ENCODE measurements at places on chromosomes 5 and 9.
A peak's percentile ranks its signal among the peaks of the same experiment; 100 is the strongest.

DNA sequence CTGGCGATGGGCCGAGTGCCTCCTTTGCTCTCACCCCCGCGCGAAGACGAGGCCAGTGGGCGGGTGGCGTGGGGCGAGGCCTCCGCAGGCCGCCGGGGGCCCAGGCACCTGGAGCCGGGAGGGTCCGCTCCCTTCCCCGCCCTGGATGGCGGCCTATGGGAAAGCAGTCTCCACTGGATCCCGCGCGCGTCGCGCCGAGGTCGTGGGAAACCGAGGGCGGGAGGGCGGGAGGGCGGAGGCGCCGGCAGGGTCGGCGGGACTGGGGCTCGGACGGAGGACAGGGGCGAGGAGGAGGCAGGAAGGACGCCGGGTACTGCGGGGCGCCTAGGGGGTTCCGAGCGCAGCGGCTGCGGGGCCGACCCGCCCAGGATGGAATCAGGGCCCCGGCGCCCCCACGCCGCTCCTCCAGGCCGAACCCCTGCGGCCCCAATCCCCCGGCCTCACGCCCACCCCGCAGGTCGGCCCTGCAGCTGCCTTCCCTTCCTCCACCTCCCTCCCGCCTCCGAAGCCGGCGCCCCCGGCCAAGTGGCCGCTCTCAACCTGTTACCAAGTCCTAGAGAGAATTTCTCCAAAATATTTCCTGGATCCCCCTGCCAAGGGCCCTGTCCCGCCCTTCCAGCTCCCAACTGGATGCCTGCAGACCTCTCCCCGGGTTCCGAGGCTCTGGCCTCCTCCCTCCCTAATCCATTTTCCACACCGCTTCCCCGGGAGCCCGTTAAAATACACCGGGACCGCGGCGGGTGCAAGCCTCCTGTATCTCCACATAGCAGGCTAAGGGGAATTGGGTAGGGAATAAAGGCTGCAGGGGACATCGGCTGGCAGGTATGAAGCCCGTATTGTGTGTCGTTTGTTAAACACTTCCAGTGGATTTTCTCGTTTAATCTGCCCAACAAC is 146.3 kb downstream of the ERCC6L2 start:
- no peak for DNase-seq

GRCh38 chr5:38601863-38602298 is 45.4 kb upstream of the LIFR start:
- peak; percentile 38 for DNase-seq

- DNase-seq, result no peak
These were observed 80.8 kb upstream of the SH3PXD2B start for GRCh38 chr5:172535108-172535445.

DNA sequence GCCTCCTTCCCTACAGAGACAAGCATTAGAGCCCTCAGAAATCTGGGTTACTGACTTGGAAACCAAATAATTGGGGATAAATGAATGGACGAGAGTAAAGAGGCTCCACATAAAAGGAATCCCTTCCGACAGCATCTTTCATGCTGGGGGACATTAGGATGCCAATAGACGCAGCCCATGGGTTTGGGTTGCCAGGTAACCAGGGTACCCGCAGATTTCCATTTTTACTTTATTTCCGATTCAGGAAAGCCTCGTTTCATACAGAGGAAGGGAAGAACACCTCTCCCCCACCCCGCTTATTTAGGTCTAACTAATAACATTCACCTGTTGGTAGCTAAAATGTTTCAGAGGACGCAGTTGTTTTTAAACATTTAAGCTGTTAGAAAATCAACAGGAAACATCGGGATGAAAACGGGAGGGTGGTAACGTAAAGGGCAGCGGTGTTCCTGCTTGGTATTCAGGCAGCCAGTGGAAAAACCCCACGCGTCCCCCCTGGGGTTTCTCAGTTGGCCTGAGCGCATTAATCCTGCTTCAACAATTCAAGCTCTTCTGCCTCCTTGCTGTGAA is 179.5 kb downstream of the YTHDC2 start:
- DNase-seq, result no peak

DNA sequence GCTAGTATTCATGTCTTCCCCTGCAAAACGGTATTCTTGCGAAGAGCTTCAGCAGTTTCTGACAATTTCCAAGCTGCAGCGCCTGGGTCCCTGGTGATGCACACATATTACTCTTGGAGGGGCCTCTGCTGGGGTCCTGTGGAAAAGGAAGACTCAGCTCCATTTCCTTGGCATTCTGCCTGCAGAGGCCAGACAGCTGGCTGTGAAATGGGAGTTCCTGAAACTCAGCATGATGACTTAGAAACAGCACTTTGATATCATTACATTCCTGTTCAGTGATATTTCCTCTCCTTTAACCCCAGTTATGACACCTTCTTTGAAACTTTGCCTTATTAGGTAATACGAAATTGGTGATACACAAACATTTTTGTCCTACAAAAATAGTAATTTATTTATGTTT is 98.5 kb downstream of the APBA1 start:
- peak; percentile 39 for DNase-seq

DNA sequence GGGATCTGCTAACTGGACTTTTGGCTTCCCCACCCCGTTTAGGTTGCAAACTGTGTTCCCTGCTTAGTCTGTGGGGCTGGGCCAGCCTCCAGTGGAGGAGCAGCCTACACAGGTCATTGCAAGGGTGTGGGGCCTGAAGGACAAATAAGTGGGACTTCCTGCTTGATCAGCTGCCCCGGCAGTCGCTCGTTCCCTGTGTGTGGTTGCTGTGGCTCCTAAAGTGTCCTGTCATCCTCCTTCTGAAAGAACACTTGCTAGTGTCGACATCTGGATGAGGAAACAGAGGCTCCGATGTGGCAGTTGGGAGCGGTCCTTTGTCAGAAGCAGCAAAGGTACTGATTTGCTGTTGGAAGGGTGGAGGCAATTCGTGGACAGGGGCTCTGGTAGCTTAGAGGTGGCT is 88.9 kb upstream of the TBCA start:
- DNase-seq, result no peak

- no peak for DNase-seq
These were observed 456.9 kb downstream of the BNC2 start for GRCh38 chr9:16413509-16414016.

- DNase-seq, result no peak
These were observed 237.7 kb downstream of the PDE4D start for GRCh38 chr5:59655693-59656309.

- DNase-seq, result no peak
These were observed 10.7 kb downstream of the CORO2A start for GRCh38 chr9:98181746-98182068.

GRCh38 chr5:158494541-158494940 is 605.2 kb downstream of the EBF1 start:
- DNase-seq, result no peak

DNA sequence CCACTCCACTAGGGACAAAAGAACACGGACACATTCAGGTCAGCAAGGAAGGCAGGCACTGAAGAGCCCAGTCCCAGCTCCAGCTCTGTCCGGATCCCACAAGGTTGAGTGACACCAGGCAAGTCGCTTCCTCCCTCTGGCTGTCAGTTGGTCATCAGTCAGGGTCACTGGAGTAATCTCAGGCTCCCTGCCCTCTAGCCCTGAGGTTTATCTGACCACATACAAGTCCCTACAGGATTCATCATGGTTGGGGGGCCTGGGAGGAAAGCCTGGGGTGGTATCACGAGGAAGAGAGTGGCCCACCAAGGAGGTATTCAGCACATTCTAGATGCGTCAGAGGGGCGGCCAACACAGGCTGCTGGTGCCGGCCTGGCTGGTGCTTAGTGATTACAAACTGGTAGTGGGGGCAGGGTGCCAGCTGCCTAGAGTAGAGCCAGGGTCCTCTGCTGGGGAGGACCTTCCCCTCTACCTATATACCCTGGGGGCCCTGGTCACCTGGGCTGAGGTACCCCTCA is 81.5 kb downstream of the SHB start:
- DNase-seq, result no peak

GRCh38 chr9:105046907-105047741 is 119.2 kb upstream of the ABCA1 start:
- DNase-seq, result no peak

DNA sequence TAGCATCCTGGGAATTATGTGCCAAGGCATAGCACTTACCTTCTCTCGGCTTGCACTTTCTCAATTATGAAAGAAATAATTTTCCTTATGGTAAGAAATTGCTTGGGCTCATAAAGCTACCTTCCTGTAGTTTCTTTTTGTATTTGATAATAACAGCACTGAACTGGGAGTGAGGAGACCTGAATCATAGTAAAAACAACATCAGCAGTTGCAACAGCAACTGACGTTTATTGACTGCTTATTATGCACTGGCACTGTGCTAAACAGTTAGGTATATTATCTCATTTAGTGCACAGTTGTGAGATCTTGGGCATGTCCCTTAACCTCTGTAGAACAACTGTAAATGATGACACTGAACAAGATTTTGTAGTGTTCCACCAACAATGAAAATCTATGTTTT is 135.2 kb downstream of the DOCK2 start:
- no peak for DNase-seq

- no peak for DNase-seq
These were observed 198.0 kb downstream of the GNA14 start for GRCh38 chr9:77450085-77450475.

DNA sequence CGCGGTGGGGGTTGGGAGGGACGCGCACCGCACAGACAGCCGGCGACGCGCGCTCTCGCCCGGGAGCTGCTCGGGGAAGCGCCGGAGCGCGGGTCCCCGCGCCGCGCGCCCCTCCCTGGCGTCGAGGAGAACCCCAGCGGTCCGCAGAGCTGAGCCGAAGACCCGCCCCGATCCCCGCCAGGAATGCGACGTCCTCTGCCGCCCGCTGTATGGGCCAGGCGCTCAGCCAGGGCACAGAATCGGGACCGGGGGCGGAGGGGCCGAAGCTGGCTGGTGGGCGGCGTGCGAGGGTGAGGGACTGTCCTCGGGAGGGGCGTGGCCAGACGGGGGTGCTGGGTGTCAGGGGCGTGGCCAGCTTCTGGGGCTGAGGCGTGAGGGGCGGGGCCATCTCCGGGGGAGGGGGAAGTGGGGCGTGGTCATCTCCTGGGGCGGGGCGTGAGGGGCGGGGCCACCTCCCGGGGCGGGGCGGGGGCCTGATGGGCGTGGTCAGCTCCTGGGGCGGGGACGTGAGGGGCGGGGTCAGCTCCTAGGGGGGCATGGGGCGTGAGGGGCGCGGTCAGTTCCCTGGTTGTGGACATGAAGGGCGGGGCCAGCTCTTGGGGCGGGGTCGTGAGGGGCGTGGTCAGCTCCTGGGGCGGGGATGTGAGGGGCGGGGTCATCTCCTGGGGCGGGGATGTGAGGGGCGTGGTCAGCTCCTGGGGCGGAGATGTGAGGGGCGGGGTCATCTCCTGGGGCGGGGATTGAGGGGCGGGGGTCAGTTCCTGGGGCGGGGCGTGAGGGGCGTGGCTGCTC is 965 bp downstream of the PTGDS start:
- DNase-seq, result peak; percentile 71

GRCh38 chr5:117435203-117435602 is 860.6 kb upstream of the SEMA6A start:
- no peak for DNase-seq

DNA sequence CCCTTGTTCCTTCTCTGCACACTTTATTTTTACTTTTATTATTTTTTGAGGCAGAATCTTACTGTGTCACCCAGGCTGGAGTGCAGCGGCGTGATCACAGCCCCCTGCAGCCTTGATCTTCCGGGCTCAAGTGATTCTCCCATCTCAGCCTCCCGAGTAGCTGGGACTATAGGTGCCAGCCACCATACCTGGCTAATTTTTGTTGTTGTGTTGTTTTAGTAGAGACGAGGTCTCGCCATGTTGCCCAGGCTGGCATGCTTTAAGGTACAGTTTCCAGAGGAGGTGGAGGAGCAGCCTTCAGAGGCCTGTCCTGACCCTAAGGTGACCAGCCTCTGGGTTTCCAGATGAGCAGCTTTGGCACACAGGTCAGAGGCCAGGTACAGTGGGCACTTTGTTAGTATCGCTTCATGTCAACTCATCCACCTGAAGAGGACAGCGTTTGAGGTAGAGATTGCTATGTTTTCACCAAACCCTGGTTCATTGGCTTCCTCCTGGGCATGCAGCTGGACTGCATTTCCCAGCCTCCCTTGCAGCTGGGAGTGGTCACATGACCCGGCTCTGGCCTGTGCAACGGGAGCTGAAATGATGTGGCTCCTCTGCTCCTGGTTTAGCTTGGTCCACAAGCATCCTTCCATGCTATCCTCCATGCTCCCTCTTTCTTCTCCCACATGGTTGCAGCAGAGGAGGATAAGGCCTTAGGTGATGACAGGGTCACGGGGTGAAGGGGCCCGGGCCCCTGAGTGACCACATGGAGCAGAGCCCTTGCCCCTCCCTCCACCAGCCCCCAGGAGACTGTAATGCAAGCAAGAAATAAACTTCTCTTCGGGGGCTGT is 139.3 kb upstream of the IER5L start:
- peak; percentile 32 for DNase-seq

DNA sequence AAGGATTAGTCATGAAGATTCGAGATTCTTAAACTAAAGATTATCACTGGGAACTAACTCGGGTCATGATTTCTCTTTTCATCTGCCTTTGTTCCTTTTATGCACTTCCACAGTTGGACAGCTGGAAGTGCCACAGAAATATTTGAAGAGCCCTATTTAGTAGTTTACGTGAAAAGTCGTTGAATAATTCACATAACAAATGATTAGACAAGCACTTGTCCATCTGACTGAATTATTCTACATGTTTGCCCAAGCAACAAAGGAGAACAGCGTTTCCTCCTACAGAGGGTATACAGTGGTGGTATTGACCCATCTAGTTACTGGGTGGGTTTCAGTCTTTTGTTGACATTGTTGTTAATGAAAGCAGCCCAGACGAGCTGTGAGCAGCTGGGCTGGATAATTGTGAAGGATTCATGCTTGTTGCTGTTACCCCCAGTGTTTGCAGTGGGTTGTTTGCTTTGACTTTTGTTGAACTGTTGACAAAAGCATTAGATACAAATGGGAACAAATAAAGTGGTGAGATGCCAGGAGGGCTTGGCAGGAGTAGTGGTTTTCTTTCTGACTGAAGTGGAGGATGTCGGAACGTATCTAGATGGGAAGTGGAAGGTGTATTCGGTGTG is 96.2 kb downstream of the TLE4 start:
- no peak for DNase-seq

DNA sequence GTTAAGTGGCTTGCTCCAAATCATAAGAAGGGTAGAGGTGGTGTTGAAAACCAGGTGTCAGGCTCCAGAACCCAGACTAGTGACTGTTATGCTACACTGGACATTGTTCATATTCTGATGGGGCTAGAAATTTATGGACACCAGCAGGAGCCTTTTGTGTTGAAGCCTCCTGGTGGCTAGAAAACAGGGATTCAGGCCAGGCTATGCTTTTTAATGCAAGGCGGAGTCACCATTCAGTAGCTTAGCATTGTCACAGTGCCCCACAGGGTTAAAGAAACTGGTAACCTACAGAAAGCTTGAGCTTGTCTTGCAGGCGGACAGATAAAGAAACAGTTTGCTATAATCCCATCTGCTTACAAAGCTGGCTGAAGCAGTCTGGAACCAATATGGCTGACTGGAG is 23.0 kb upstream of the GOLM1 start:
- no peak for DNase-seq

DNA sequence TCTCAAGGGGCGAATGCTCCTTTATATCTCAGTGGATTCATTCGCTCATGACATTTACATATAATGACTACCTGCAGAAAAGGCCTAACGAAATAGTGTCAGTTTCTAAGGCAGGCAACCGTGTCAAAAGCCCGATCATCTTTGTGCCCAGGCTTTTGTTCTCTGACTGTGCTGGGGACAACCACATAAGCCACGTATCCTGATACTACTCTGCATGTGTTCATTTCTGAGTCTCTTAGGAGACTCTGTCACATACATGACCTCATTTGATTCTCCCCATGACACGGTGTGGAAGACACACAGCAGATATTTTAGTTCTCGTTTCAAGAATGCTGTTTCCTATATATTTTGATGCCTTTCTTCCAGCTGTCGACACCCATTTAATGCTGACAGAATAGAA is 598.5 kb downstream of the BNC2 start:
- DNase-seq, result no peak

- no peak for DNase-seq
These were observed 25.8 kb upstream of the COL15A1 start for GRCh38 chr9:98917746-98918487.

Data from urothelium cell line (cell line).